ENCODE measurements at places on chromosomes 13 and 19. TPM values are rescaled to one million over a fixed set of nuclear protein-coding genes. Genes with fewer than 3 reads are reported as not detected.

The FFAR3 gene
- total RNA-seq = not detected

The ZNF611 gene
- 10.5 TPM for total RNA-seq

The ZNF793 gene
- 0.22 TPM for total RNA-seq

The LSM14A gene
- total RNA-seq = 67.3 TPM

- no peak for DNase-seq
These were observed 428.5 kb upstream of the NBEA start for GRCh38 chr13:34513526-34513925.

DNA sequence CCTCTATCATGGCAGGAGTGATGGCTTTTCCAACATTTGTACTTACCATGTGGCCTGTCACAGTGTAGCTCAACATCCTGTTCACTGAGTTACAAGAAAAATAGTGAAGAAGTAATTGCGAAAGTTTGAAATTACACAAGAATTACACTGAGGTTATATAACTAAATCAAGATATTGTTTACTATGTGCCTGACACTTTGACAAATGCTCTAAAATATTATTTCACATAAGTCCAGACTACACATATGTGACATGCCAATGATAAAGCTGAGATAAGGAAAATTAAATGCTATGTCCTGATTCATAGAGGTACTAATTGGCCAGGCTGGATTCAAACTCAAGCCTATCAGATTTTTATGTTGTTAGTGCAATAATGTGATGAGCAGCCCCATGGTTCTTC is 451.7 kb downstream of the PCDH9 start:
- no peak for DNase-seq

GRCh38 chr19:8054169-8054568 is 1.6 kb downstream of the CCL25 start:
- no peak for DNase-seq

Data from NCI-H460 (cell line).